NCI-H1694 treated with DMSO at 0.1 percent for 48 hours (cell line): ENCODE measurements at places on chromosomes 4 and X.

GRCh38 chrX:51456246-51456645 is 40.1 kb downstream of the NUDT11 start:
- no peak for DNase-seq

- no peak for DNase-seq
These were observed 244.9 kb downstream of the RAPGEF2 start for GRCh38 chr4:159347813-159348212.

DNA sequence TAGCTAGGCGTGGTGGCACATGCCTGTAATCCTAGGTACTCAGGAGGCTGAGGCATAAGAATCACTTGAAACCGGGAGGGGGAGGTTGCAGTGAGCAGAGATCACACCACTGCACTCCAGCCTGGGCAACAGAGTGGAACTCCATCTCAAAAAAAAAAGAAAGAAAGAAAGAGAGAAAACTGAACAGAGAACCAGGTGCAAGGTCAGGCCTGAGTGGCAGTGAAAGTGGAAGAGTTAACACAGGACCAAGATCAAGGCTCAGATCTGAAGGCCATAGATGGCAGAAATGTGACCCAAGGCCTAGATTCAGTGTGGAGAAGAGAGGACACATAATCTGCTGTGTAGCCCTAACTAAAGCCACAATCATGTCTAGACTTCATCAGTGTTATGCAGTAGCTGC is 4.9 kb upstream of the ZNF630 start:
- DNase-seq: no peak

GRCh38 chrX:146355440-146355839 is 454.1 kb upstream of the CXorf51B start:
- DNase-seq: no peak
